Colonic mucosa (tissue), 4 donors: ENCODE measurements at places on chromosomes 7 and 10. TPM values are rescaled to one million over a fixed set of nuclear protein-coding genes. Genes with fewer than 3 reads are reported as not detected.

DNA sequence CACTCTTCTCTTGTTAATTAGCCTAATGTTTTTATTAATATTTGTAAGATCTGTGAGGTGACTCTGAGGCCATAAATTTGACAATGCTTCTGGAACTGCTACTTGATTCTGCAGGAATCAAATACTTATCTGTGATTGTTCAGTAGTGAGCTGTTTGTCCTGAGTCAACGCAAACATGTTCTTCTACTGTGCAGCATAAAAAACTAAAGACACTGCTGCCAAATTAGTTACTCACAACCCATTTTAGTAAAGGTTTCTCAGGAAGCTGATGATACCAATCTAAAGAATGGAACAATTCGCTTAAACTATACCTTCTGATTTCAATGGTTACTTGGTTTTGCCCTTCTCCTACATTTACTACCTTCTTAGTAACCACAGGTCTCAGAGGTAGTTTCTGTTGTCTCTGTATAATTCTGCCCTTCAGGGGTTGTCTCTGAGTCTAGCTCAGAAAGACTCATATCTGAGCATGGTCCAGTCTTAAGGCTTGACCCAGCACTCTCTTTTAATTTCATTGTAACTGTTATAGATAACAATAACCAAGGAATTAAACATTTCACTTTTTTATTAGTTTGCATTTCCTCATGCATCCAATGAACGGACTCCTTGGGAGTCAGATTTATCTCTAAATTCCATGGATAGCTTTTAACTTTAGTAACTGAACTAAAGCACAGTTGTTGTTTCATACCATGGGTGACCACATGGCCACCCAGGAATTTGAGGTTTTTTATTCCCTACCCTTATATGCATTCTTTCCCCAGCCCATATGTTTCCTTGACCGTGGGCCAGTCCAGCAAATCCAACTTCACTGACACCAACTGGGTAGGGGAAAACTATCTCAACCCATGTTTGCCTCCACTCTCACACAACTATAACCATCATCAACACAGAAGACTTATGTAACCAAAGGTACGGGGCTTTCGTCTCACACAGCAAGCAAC is 309.5 kb upstream of the TEX47 start:
- no peak for DNase-seq

GRCh38 chr10:78462726-78463228 is 429.1 kb downstream of the RPS24 start:
- DNase-seq = no peak

DNA sequence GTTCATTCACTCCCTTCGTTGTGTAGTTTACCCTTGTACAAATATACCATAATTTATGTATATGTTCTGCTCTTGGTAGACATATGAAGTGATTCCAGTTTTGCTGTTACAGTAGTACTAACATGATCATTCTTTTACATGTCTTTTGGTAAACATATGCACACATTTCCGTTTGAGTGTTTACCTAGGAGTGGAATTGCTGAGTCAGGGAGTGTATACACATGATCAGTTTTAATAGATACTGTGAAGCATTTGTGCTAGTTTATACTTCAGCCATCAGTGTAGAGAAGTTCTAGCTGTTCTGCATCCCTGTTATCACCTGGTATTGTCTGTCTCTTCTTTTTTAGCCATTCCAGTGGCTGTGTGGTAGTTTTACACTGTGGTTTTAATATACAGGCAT is 34.5 kb upstream of the CYP26C1 start:
- DNase-seq = no peak

RGR gene
- not detected for total RNA-seq

LRRC18 gene
- not detected for total RNA-seq

IQUB gene
- not detected for total RNA-seq

TRIM50 gene
- not detected for total RNA-seq
